Spleen (tissue), 13 donors: ENCODE measurements at places on chromosomes 4 and X. TPM values are rescaled to one million over a fixed set of nuclear protein-coding genes. Genes with fewer than 3 reads are reported as not detected.

Gene SLC2A9
- 1.5 TPM for polyA plus RNA-seq

- no peak for DNase-seq
Measured at GRCh38 chrX:108736509-108737479, at the start of gene IRS4. Gene IRS4, minus strand, starts transcription at chrX:108736563.

DNA sequence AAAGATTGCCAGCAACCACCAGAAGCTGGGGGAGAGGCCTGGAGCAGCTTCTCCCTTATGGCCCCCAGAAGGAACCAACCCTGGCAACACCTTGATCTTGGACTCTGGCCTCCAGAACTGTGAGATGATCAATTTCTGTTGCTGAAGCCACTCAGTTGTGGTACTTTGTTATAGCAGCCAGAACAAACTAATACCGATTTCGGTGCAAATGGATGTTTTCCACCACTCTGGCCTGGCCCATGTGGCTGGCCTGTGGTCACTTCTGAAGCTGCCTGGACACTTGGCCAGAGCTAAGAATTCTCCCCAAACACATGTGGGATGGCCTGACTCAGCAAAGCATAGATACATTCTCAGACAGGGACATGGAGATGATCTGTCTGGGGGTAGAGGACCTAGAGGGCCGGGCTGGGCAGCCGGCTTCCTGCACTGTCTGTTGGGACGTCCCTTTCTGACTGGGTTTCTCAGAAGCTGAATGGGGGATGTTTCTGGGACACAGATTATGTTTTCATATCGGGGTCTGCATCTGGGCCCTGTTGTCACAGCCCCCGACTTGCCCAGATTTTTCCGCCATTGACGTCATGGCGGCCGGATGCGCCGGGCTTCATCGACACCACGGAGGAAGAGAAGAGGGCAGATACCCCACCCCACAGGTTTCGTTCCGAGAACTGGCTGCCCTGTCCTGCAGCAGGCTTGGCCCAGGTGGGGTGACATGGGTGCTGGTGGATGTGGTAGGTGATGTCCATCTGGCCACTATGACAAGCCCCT, 4.1 kb downstream of the FOXP3 start:
- DNase-seq: peak; percentile 51

Gene SLC30A9
- 8.5 TPM for polyA plus RNA-seq

Gene CDS1
- 0.15 TPM for polyA plus RNA-seq

GRCh38 chrX:150257353-150258175, 105.6 kb upstream of the MAMLD1 start:
- no peak for DNase-seq

DNA sequence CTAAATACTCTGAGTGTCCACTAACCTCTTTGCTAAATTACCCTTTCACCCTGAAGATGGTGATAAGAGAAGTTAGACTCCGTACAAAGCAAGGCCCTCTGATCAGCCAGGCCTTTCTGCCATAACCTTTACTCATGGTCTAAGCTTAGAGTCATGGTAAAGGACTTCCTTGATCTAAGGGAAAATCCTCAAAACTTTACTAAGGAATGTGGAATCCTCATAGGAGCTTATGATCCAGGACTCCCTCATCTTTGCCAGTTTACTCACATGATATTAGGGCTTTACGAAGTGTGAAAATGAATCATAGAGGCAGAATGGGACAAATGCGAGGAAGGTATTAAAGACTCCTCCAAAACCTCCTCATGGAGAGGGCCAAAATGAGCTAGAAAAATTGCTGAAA, 7.9 kb upstream of the FAM13A start:
- DNase-seq: no peak

DNA sequence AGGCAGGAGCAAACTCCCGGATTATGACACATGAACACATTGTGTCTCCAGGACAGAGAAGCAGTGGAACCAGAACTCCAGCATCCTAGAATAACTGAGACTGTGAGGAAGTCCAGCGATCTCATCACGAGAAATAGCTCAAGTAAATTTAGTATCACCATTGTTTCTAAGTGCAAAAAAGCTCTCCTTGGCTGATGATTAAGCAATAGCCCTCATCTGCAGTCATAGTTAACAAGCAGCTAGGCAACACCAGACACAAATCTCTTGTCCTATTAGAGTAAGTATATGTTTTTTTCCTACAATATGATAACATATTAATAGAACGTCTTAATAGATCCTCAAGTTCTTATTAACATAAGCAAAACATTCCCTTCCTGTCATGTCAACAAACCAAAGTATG, 2.4 kb upstream of the CFAP299 start:
- DNase-seq: no peak

Gene FRAS1
- 0.10 TPM for polyA plus RNA-seq

Gene BEND4
- polyA plus RNA-seq: 1.1 TPM

Gene TSPAN6
- 6.8 TPM for polyA plus RNA-seq

DNA sequence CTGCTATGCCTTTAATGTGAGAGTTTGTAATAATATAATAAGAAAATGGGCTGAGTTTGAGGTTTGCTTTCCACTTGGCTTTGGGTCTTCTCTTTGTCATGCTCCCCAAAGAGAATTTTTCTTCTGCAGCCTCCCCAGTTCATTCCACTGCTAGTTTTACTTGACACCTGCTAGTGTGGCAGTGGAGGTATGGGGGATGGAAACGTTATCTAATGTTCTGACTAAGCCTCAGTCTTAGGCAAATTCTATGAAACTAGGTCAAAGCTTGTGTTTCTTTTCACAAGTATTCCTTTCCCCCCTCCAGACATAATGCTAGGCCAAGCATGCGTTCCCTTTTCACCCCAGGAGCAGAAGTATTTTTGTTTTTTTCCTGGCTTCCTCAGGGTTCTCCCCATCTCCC, 67.5 kb downstream of the PPP1R2C start:
- no peak for DNase-seq

Gene UCP1
- not detected for polyA plus RNA-seq

- no peak for DNase-seq
Measured at GRCh38 chr4:79613269-79613935, 205.4 kb upstream of the GK2 start.

GRCh38 chrX:74382613-74383012, 38.7 kb upstream of the SLC16A2 start:
- peak; percentile 77 for DNase-seq

DNA sequence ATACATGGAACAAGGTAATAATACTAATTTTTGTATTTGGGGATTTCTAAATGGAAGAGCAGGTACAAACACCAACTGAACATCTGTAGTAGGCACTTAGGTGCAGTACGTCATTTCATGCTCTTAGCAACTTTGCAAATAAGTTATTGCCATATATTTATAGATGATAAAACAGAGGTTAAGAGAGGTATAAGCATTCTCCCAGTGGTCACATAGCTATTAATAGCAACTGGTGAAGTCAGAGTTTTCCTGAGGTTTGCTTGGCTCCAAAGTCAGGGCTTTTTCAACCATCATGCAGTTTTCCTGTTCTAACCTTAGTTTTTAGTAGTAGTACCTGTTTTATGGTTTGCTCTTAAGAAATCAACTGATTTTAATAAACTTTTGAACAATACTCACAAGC, 10.9 kb downstream of the ARHGEF38 start:
- DNase-seq: no peak

Gene HOPX
- 8.8 TPM for polyA plus RNA-seq

DNA sequence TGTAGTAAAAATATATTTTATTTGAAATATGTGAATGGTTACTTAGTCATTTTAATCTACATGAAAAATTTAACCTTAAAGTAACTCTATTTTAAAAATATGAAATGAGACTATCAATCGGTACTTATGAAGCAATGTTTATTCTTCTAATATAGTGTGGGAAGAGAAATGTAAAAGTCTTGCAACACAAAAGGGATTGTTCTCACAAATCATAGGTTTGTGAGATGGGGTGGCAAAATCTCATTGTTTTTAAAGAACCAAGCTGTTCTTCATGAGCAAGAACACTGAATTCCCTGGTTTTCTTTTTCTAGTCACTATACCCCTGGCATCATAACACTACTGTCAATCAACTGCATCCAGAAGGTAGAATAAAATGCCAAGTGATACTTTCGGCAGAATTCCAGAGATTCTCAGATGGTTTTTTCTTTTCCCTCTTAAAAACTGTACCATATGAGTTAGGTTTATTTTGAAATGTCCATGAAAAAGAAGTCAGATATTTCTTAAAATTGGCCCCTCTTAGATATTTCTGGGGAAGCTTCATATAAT, 52.2 kb downstream of the SNCA start:
- no peak for DNase-seq

- DNase-seq: no peak
Measured at GRCh38 chr4:39353478-39354253, 12.5 kb downstream of the RFC1 start.

DNA sequence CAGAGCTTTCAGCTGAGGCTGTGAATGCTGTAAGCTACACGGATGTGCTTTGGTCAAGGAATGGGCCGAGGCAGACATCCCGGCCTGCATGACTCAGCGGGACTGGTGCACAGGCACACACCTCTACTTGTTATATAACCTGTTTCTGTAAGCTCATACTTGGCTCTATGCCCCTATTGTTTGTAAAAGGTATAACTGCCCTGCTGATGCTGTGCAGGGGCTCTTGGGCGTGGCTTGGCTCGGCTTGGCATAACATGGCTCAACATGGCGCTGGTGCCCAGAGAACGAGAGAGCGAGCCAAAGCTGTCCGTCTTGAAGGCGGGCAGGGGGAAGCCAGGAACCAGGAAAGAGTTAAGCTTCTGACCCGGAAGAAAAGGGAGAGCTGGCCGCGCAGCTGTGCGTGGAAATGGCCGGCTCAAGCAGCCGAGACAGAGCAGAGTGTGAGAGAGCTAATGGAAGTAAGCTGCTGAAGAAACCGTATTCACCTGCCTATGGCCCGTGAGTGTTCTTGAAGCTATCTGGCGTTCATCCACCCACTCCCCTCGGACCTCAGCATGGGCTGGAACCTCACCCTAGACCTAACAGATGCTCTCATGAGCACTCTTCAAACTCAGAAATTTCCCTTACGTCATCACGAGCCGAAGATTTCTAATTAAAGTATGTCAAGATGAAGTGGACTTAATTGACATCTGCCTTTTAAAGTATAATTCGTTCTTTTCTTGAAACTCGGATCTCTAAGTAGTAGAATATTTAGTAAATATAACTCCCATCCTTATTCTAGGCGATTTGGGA, 286.3 kb upstream of the AGA start:
- DNase-seq: no peak

Gene RNF175
- polyA plus RNA-seq: 0.48 TPM

GRCh38 chr4:41749631-41750039, 1.1 kb upstream of the PHOX2B start:
- DNase-seq: no peak

- no peak for DNase-seq
Measured at GRCh38 chrX:129654652-129655546, at the start of gene APLN. Gene APLN, minus strand, starts transcription at chrX:129654956. Its CDS starts 326 bp downstream, at chrX:129654630.

Gene KIF4A
- polyA plus RNA-seq: 1.5 TPM

- DNase-seq: no peak
Measured at GRCh38 chr4:81930506-81931238, 443.1 kb downstream of the HNRNPD start.

GRCh38 chr4:124053872-124054538, 657.4 kb downstream of the SPRY1 start:
- no peak for DNase-seq

DNA sequence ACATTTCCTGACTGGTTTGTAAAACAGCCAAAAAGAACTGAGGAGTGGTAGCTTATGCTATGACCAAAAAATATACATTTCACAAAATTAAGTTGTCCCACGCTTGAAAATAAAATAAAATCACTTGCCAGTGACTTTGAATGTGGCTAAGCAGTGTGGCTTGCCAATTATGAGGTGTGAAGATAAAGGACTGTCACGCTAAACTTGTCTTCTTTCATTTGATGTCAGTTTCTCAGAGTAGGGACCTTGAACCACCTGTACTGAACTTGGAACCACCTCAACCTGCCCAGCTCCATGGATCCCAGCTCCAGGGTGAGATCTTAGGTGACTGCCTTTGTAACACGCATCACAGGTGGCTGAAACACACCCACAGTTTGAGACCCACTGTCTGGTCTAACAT, 113.7 kb upstream of the TBL1X start:
- no peak for DNase-seq

Gene MYOZ2
- polyA plus RNA-seq: 0.41 TPM

GRCh38 chr4:70930530-70931256, 28.5 kb downstream of the MOB1B start:
- DNase-seq: no peak

Gene EREG
- 0.07 TPM for polyA plus RNA-seq

Gene CFAP99
- polyA plus RNA-seq: 0.13 TPM

Gene MAD2L1
- polyA plus RNA-seq: 11.6 TPM

Gene MAGEE2
- polyA plus RNA-seq: 0.06 TPM

Gene USP9X
- polyA plus RNA-seq: 8.0 TPM

GRCh38 chr4:182015014-182015413, 228.2 kb upstream of the TENM3 start:
- DNase-seq: no peak

DNA sequence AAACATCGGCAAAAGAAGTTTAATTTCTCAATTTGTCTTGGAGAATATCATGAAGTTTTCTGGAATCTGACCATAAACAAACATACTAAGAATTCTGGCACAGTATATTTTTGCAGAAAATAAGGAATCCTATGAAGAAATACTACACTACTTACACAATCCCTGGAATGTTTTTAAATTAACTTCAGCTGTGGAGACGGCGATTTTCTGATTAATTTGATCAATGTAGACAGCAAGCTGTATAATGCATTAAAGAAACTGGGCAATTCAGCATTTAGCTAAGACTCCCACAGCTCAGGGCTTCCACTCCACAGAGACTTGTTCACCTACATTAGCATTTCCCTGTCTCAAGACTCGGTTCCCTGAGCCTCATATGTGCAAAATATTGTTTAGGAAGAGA, 12.2 kb downstream of the EGFL6 start:
- DNase-seq: no peak

GRCh38 chr4:187972135-187972534, 23.4 kb upstream of the ZFP42 start:
- DNase-seq: no peak

Gene S100G
- not detected for polyA plus RNA-seq

DNA sequence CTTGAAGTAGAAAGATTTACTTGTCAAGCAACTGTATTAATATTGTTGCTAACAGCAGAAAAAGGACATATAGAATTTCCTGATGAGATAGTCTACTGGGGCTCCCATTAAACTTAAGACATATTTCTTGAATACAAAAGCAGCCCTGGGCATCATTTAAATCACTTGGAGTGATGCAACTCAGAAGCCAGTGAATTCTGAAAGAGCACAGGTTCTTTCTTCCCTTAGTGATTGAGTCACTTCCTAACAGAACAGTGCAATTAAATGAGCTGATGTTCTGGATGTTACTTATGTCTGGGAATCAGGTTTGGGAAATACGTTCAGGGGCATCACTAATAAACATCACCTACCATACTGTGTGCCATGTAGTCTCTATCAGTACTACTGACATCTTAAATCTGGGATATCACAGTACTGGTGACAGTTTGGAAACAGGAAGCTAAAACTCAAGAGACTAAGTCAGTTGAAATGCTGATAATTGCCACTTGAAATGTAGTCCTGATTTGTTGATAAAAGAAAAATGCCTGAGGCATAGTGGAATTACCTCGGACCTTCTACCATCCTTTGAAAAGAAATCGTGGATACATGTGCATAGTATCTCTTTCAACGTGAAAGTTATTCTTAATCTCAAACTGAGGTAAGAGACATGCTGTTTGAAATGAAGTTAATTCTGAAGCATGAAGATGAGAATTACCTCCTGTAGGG, 249.2 kb upstream of the GPRIN3 start:
- no peak for DNase-seq

Gene ADH7
- 0.06 TPM for polyA plus RNA-seq
